NCI-H510A (cell line): ENCODE measurements at places on chromosomes 7 and 10.

GRCh38 chr10:130967161-130967560, 344.4 kb downstream of the TCERG1L start:
- DNase-seq, result no peak

GRCh38 chr7:155412416-155413253, 45.3 kb upstream of the EN2 start:
- no peak for DNase-seq

GRCh38 chr7:17408245-17408903, 109.9 kb downstream of the AHR start:
- DNase-seq, result no peak

DNA sequence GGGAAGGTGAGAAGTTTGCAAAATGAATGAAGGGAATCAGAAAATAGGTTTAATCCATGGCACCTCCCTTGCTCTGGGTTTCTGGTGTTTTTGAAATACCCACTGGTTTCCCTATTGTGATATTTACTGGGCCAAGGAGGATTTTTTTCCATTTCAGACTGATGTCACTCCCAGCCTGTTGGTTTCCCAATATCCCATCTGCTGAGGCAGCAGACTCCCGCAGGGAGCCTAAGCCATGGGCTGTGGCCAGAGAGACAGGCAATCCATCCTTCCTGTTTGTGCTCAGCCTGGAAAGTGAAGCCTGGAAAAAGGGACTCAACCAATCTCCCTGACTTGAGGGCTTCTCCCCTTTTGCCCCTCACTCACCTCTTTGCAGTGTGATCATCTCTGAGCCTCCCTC, 22.8 kb downstream of the FAM107B start:
- DNase-seq, result no peak

- no peak for DNase-seq
Observed at GRCh38 chr7:38574086-38574485, 57.1 kb downstream of the AMPH start.

DNA sequence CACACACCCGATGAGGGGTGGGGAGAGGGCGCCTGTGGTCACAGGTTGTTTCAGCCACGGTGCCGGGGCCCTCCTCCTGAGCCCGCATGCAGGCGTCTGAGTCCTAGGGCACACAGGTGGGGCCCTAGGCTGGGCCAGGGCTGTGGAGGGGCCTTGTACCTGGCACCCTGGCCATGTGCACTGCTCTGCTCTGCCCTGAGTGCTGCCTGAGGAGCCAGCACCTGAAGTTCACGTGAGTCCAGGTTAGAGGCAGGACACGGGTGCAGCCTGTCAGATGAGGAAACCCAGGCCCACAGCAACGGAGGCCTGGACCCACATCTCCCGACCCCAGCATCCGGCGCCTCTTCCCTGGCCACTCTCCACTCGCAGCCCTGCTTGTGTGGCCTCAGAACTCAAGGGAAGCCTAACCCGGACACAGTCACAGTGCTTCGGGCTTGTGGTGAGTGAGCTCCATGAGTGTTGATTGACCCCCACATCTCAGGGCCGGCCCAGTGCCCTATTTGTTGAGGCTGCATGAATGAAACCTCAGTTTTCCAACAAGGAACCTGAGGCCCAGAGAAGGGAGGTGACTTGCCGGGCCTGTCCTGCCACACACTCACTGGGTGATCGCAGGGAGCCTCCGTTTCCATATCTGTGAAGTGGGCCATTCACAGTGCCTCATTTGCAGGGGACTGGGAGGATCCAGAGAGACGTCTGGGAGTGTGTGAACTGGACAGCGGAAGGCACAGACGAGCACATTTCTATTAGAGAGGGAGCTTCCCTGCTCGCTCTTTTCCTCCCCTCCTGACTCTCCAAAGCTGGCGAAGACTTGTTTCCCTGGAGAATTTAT, 39.6 kb downstream of the PPIF start:
- DNase-seq, result no peak

DNA sequence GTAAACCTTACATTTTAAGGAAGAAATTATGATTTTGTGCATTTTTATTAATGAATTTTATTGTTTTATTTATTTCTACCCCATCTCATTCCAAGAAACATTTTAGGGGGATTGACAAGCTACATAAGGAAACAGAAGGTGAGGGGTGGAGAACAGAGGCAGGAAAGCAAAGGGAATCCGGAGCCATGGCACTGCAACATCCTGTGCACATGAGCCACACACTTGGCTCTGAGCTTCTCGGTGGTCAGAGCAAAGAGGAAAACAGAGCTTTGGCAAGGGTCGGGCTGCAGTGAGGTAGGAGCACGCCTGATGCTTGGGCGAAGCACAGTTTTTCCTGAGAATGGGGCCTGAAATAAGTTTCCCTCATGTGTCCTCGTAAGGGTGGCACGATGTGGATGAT, 68.9 kb downstream of the COL13A1 start:
- no peak for DNase-seq

- DNase-seq, result no peak
Observed at GRCh38 chr7:39851466-39852045, 98.5 kb upstream of the CDK13 start.

DNA sequence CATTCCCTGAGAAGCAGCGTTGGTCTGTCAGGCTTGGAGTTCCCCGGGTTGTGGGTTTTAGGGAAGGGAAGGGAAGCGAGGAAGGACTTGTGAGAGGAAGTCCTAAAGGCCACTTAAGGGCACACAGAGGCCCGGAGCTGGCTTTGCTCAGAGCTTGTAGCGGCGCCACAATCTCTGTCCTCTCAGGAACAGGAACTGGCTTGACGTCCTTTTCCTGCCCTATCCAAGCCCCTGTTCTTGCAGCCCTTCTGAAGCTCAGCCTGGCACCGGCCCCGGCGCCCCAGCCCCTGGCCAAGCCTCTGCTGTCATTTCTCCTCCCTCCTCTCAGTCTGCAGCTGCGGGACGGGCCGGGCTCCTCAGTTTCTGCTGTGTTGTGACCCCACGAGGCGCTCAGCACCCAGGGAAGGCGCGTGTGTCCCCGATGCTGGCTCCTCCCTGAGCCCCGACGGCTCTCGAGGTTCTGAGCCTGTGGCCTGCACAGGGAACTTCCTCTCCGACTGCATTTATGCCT, at the start of gene GIMAP8:
Gene GIMAP8, plus strand, starts transcription at position 140 of the 511 bp plus-strand sequence. CDS start 16,069 bp downstream, outside the sequence.
- DNase-seq, result no peak

DNA sequence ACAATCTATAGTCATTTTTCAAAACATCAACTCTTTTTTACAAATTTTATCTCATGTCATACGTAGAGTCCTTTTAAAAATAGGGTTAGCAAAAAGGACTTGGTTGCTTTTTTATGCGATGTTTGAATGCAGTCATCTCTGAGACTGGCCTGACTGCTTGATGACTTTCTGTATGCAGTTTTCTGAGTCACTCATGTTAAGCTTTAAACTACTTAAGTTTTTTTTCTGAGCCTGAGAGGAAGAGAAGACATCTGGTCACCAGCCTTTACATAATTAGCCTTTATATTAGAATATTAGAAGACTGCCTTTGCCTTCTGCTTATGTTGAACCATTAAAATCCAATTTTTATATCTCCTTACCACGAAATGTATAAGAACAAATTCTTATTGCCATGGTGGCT, 834.4 kb upstream of the MBL2 start:
- no peak for DNase-seq

DNA sequence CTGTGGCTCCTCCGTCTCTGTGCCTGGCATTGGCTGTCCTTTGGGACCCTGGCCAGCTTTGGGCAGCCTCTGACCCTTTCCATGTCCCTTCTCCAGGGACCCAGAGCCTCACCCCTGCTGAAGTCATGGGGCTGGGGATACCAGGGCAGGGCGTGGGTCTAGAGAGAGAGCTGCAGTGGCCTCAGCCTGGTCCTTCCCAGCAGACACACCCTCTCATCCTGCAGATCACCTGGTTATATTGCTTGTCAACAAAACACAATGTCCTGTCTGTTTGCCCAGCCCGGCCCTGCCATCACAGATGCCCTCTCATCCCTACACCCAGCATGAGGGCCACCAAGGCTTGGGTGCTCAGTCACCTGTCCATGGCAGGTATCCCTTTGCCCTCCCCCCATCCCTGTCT, 1.8 kb downstream of the MUC17 start:
- DNase-seq, result no peak

DNA sequence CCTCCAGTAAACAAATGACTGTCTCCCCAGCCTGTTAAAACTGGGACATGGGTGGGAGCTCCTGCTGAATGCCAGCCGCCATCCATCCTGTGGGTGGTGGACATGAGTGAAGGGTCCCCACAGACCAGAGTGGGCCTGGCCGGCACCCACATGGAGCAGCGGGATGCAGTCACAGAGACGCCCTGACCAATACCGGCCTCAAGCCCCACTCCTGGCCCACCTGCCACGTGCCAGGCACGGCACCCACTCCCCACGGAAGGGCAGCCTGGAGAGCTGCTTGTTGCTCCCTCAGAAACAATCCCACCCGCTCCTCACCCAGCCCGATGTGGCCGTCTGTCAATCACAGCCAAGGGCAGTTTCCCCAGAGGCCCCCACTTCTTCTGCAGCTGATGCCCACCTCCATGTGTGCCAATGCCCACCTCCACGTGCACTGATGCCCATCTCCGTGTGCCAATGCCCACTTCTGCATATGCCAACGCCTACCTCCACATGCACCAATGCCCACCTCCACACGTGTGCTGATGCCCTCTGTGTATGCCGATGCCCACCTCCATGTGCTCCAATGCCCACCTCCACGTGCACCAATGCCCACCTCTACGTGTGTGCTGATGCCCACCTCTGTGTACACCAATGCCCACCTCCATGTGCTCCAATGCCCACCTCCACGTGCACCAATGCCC, 42.8 kb upstream of the DNAAF5 start:
- DNase-seq, result no peak

GRCh38 chr7:118918556-118918955, 694.1 kb downstream of the ANKRD7 start:
- no peak for DNase-seq

DNA sequence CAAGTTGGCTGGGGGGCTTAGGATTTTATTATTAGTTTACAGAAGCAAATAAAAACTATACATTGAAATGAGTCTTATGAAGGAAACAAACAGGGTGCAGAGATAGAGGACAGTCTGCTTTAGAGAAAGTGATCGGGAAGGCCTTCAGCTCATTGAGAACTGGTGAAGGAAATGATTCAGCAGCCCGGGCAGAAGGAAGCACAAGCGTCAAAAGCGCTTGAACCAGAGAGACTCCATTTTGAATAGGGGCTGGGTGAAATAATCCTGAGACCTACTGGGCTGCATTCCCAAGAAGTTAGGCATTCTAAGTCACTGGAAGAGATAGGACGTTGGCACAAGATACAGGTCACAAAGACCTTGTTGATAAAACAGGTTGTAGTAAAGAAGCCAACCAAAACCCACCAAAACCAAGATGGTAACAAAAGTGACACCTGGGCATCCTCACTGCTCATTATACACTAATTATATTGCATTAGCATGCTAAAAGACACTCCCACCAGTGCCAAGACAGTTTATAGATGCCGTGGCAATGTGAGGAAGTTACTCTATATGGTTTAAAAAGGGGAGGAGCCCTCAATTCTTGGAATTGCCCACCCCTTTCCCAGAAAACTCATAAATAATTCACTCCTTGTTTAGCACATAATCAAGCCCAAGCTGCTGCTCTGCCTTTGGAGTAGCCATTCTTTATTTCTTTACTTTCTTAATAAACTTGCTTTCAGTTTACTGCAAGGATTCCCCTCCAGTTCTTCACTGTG, 83.1 kb upstream of the MPP7 start:
- DNase-seq, result no peak

- DNase-seq, result no peak
Observed at GRCh38 chr7:29859524-29860185, 53.3 kb downstream of the WIPF3 start.

DNA sequence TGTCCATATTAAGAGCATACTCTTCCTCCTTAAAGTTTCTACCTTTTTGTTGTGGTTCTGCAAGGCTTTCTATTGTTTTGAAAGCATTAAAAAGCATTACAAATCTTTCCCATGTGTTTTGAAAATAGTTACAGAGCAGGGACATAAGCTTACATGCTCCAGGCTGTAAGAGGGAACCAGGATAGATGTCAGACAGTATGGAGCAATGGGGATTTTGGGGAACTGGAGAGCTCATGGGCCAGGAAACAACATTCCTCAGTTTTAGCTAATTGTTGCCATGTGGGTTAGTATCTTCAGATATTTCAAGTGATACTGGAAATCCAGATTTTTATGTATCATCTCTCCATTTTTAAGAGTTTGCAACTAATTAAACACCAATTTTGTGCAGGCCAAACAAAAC, 3.5 kb downstream of the MDFIC start:
- no peak for DNase-seq

DNA sequence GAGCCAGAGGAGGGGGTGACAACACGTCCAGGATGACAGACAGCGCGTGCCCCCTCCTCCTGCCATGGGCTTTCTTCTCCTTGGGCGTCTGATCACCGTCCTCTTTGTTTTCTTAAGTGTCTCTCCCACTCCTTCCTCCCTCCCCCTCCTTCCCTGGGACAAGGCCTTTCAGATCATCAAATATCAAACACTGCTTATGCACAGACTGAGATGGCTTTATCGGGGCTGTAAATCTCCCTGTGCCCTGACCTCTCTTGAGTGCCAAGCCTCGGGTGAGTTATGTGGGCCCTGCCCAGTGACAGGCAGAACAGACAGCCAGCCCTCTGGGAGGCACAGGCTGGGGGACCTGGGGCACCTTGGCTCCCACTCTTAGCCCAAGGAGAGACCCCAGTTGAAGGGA, 116.4 kb downstream of the C10orf105 start:
- DNase-seq, result no peak

- peak; percentile 91 for DNase-seq
Observed at GRCh38 chr7:1555046-1555812, 776 bp downstream of the TMEM184A start.

DNA sequence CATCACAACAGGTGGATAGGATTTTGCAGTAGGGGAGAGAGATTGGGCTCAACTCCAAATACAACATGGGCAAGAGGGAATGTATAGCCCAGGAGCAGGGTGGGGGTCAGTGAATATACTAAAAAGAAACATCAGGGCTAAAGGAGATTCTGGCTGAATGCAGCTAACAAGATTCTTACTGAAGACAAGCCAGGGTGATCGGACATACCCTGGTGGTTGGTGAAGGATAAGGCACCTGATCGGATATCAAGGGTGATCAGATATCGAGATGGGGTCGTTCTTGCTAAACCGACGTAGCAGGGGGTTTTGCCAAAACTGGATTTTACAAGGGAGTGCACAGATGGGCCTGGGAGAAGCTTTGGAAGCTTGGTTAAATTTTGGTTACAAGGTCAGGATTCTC, 34.4 kb downstream of the WIPF3 start:
- no peak for DNase-seq

GRCh38 chr7:139777948-139778841, at the start of gene HIPK2:
HIPK2 (minus strand) TSS chr7:139777998; CDS start chr7:139777623, 375 bp downstream.
- peak; percentile 46 for DNase-seq

GRCh38 chr10:63313066-63313717, 152.6 kb downstream of the JMJD1C start:
- no peak for DNase-seq

- DNase-seq, result no peak
Observed at GRCh38 chr7:45145881-45146280, 11.7 kb upstream of the RAMP3 start.

- DNase-seq, result no peak
Observed at GRCh38 chr7:157609932-157610640, 273.3 kb downstream of the DNAJB6 start.
